Umbilical cord (tissue), 2 donors: ENCODE measurements at places on chromosomes 2 and 18.
A peak's percentile ranks its signal among the peaks of the same experiment; 100 is the strongest.

- DNase-seq, result no peak
These were observed 66.4 kb downstream of the TSHZ1 start for GRCh38 chr18:75276818-75277609.

GRCh38 chr18:76619621-76620315 lies 124.7 kb upstream of the ZNF516 start:
- peak; percentile 90 for DNase-seq

DNA sequence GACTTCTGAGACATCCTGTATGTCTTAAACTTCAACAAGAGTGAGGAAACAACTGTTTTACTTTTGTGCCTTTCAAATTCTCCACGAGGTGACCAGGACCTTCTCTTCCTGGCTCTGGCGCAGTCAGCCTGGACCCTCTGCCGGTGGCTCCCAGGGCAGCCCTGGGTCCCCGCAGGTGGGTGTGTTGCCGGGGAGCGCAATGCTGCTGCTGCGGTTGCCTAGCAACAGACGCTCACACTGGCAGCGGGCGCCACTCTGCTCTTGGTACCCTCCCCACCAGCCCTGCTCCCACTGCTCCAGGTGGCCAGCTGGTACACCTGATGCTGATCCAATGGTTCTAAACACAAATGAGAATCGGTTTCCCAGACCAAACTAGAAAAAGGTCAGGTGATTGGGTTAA lies 58.7 kb downstream of the GNAL start:
- DNase-seq, result no peak

- DNase-seq, result no peak
These were observed 45.8 kb downstream of the PSMG2 start for GRCh38 chr18:12748671-12749070.

- DNase-seq, result no peak
These were observed 36.5 kb downstream of the GPD2 start for GRCh38 chr2:156472686-156473085.

GRCh38 chr18:43322132-43322531 lies 44.8 kb upstream of the SYT4 start:
- no peak for DNase-seq

GRCh38 chr2:155218945-155219344 lies 520.5 kb downstream of the KCNJ3 start:
- DNase-seq, result no peak

DNA sequence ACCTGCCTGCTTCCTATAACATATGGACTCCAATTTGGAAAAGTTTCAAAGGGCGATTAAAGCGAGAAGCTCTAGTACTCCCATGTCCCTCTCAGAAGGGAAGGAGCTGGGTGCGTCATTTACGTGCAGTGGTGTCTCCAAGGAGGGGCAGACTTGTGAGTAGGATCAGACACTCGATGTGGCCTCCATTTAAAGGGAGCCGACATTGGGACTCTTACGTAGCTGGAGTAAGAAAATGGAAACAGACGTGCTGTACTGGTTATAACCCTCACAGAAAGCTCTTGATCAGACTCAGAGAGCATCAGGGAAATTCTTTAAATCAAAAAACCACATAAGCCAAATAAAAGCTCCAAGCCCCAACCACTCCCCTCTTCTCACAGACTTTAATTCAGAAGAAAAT lies 198.5 kb downstream of the KLHL29 start:
- no peak for DNase-seq

GRCh38 chr2:138475277-138475776 lies 26.2 kb upstream of the SPOPL start:
- DNase-seq, result no peak

GRCh38 chr2:174971868-174972781 lies 33.1 kb downstream of the CHN1 start:
- DNase-seq, result peak; percentile 82

DNA sequence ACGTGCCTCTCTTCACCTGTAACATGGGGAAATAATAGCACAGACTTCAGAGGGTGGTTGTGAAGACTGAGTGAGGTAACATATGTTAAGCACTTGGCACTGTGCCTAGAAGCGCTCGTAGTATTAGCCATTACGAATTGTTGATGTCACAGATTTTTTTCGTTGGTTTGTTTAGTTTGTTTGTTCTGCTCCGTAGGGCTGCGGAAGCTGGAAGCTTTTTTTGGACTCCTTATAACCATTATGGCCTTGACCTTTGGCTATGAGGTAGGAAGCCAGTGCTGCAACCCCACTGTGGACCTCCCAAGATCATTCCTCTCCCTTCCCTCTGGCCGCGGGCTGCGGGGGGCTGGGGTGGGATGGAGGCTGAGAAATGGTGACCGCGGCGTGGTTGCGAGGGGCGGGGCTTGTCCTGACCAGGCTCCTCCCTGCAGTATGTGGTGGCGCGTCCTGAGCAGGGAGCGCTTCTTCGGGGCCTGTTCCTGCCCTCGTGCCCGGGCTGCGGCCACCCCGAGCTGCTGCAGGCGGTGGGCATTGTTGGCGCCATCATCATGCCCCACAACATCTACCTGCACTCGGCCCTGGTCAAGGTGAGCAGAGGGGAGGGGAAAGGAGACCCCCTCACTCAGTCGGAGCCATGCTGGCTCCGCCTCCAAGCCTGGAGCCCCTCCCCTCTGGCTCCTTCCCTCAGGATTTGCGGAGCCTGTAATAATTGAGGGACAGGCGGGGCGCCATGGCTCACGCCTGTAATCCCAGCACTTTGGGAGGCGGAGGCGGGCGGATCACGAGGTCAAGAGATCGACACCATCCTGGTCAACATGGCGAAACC lies 5.5 kb downstream of the SLC11A1 start:
- DNase-seq, result peak; percentile 63

DNA sequence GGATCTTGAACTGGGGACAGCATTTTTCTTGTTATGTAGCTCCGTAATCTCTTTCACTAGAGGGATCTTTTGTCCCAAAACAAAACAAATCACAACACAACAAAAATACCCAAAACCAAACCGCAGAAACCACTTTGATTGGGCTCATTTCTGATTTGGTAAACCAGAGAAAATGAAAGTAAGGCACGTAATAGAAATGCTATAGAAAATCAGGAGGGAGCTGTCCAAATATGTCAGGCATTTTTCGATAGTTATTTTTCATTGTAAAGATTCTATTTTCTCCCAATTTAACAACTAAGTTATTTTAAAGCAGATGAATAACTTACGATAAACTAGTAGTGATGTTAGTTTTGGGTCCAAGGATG lies 406.5 kb downstream of the XIRP2 start:
- DNase-seq, result no peak

GRCh38 chr2:240936106-240936505 lies 30.0 kb downstream of the CROCC2 start:
- DNase-seq, result no peak

- DNase-seq, result no peak
These were observed 114.3 kb downstream of the GCA start for GRCh38 chr2:162458240-162458639.

DNA sequence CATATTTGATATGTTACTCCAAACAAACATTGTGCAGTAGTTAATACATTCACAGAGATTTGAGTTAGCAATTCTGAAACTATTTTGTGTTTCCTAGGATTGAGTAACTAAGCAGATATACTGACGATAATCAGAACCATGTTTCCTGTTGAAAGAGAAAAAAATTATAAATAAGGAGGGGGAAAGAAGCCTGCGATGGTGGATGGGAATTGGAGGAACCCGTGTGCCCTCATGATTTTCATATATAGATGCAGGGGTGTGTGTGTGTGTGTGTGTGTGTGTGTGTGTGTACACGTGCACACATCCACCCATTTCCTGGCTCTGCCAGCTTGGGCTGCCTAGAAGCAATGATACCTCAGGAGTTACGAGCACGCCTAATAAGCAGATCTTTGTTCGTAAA lies 56.9 kb downstream of the LPIN2 start:
- no peak for DNase-seq

DNA sequence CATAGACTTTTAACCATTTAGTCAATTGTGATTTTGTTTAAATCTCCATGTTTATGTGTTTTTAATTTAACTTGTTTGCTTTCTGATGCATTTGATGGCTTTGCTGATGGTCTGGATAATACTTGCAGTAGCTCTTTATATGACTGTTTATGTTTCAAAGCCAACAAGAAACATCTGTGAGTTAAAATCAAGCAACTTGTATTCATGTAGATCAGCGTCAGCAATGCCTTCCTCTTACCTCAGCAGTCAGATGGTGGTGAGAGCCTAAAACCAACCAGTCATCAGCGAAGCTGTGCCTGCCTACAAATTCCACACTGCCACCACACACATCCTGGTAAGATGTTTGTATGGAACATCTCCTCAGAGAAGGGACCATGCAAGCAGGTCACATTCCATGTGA lies 231.9 kb downstream of the PTGR3 start:
- no peak for DNase-seq

DNA sequence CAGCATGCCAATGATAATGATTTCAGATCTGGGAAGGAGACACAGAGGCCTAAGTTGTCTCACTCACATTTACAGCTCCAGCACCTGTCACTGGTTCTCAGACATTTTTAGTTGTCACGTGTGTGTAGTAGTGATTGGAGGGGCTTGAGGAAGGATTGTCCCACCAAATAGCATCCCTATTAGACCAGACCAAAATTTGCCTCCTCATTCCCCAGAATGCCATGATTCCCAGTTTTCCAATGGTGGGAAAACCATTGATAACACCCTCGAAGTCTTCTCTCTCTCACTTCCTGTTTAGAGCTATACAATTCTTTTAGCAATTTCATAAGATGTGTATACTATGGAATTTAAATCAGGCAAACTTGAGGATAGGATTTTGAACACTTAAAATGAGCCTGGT lies 52.5 kb downstream of the CCDC141 start:
- no peak for DNase-seq

- DNase-seq, result no peak
These were observed 115.8 kb upstream of the SIX3 start for GRCh38 chr2:44825702-44826101.

GRCh38 chr2:2171624-2172023 lies 159.5 kb downstream of the MYT1L start:
- no peak for DNase-seq

DNA sequence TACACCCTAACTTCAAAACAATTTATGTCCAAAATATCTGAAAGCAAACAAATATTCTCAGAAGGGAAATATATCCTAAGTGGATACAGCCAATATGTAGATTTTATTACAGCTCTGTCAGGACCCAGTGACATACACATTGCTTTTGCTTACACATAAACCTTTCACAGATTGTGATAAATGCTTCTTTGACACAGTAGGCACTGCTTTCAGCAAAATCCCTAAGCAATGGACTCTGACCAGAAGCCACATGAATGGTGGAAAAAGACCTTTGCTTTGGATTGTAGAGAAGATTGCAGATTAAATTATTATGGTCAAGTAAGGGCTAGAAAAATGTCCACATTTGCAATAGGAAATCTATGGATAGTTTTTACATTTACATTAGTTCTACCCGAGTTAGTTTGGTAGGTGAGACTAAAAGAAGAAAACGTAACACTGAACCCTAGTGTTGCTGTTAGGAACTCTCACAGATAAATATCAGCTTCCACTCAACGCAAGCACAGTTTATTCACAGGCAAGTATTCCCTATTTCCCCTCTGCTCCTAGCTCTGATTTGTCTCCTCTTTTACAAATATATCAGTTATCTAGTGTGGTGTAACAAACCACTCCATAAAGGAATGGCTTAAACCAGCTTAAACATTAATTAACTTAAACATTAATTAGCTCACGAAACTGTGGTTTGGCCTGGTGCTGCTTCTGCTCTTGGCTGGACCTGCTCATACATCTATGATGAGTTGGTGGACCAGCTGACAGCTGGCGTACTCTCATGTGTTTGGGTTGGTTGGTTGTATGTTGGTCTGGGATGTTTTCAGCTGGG lies 23.6 kb upstream of the SERPINE2 start:
- peak; percentile 24 for DNase-seq

DNA sequence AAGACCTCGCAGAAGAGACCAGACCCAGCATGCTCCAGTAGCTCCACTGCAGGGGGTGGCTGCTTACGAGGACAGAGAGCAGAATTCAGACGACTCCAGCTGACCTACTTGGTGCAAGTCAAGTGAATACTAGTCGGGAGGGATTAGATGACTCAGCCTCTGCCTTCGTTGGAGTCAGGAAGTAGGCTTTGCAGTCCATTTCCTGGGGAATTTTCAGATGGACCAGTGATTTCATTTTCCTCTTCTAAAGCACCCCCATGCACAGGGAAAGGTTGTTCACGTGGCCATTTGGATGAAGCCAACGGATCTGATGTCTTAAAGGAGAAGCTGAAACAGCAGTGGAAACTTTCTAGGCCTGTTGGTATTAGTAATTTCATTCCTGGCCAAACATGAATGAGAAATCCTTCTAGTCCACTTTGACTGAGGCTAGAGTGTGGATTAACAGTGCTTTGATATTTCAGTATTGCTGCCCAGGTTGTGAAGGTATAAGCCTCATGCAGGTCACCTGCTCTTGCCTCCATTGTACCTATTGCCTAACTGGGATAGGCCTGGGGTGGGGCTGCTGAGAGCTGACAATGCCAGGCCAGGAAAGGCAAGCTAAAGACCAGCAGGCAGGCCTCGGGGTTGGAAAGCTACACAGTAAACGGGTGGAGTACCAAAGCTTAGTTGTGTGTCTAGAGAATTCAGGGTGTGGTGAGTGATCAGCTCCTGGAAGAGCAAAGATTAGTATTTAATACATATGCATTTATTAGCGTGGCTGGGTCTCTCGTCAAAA lies 117.6 kb upstream of the FOSL2 start:
- peak; percentile 73 for DNase-seq

- peak; percentile 1 for DNase-seq
These were observed 1142.7 kb downstream of the CNTNAP5 start for GRCh38 chr2:125167820-125168219.

GRCh38 chr2:28583899-28584553 lies 88.2 kb downstream of the PLB1 start:
- peak; percentile 75 for DNase-seq

- DNase-seq, result peak; percentile 50
These were observed 232.8 kb downstream of the GRB14 start for GRCh38 chr2:164388511-164388910.

DNA sequence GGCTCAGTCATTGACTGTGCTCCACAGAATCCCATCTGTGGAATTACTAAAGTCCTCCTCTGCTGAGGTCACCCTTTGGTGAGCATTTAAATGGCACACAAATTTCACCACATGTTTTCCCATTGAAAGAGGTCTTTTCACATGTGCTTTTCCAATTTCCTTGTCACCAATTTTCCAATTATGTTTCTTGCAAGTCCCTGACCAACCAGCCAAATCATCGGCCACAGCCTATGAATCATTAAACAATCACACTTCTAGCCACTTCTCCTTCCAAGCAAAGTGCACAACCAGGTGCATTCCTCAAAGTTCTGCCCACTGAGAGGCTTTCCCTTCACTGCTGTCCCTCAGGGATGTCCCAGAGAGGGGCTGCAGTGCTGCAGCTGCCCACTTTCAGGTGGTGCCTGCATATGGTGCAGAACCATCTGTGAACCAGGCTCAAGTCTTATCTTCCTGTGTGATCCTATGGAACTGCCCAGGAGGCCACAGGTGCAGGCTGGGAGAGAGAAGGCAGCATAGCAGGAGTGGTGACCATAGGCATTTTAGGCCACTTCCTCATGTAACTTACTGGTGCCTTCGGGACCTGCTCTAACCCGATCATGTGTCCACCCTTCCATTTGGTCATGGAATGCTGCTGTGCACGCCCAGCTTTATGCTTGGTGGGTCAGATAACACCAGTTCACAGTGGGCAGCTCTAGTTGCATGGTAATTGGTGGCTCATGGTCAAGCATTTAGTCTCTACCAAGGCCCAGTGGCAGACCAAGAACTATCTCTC lies 153.0 kb downstream of the SEPTIN10 start:
- no peak for DNase-seq

- no peak for DNase-seq
These were observed 46.1 kb downstream of the TMEM185B start for GRCh38 chr2:120177001-120177621.
